Activated CD4-positive, alpha-beta memory T cell treated with anti-CD3 and anti-CD28 coated beads for 36 hours (primary cell): ENCODE measurements at places on chromosomes 16 and 17. TPM values are rescaled to one million over a fixed set of nuclear protein-coding genes. Genes with fewer than 3 reads are reported as not detected.

DNA sequence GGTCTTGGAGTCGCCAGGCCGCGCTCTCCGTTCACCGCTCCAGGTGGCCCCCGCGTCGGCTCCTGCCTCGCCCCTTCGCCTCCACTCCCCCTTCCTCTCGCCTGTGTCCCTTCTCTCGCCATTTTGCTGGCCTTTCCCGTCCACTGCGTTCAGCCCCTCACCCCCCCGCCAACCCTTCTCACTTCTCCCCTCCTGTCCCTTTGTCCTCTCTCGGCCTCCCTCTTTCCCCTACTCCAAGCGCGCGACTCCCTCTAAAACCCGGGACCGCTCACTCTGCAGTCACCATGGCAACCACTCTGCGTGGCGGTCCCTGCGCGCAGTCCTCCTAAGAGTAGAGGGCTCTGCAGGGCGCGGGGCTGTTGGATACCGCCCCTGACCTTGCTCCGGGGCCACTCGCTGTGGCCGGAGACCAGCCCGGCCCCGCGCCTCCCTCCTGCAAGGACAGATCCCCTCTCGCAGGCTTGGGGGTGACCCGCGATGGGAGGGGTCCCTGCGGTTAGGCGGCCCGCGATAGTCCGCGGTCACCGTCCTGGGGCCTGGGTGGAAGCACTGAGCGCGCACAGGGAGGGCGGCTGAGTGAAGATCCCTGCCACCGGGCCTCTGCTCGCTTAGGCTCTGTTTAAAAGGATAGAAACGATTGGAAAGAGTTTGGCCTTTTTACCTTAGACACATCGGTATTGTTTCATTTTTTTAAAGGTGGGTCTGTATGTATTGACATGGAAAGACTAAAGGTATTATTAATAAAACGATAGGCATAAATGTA lies 454 bp downstream of the CCDC40 start:
- DNase-seq, result peak; percentile 35
- peak overlapping the region; percentile 80 for H3K4me3 ChIP-seq
- H3K27me3 ChIP-seq, result peaks cover 7% of the 10 kb centered on the region
- no peaks in the 10 kb centered on the region for H3K36me3 ChIP-seq

- no peaks in the 10 kb centered on the region for H3K36me3 ChIP-seq
- DNase-seq, result no peak
- no peak overlapping the region for H3K4me3 ChIP-seq
- H3K4me1 ChIP-seq, result no peaks in the 10 kb centered on the region
- H3K27ac ChIP-seq, result no peak overlapping the region
- peaks cover 10% of the 10 kb centered on the region for H3K27me3 ChIP-seq
Observed at GRCh38 chr16:82344157-82344556, 174.1 kb upstream of the MPHOSPH6 start.

DNA sequence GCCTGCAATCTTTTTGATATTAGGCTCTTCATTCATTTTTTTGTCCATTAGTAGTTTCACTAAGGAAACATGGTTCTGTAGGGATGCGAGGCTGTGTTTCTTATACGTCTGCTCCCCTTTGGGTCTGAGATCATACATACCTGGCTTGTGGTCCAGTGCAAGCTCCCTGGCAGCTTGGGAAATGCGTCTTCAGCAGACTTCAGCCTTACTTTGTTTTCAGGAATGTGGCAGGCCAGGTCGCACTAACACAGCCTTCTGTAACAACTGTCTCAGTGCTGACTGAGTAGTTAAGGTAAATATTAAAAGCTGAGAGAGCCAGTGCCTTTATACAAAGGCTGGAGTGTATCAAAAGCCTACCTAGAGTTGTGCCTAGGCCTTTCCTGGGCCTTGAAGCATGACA lies 970.5 kb upstream of the EEF2KMT start:
- no peak overlapping the region for H3K27ac ChIP-seq
- H3K4me1 ChIP-seq, result no peaks in the 10 kb centered on the region
- no peaks in the 10 kb centered on the region for H3K27me3 ChIP-seq
- no peak overlapping the region for H3K4me3 ChIP-seq
- H3K36me3 ChIP-seq, result no peaks in the 10 kb centered on the region

GRCh38 chr17:63246344-63246743 lies 199.8 kb downstream of the CYB561 start:
- no peak overlapping the region for H3K4me3 ChIP-seq
- H3K4me1 ChIP-seq, result no peaks in the 10 kb centered on the region
- H3K27ac ChIP-seq, result no peak overlapping the region
- DNase-seq, result no peak

DNA sequence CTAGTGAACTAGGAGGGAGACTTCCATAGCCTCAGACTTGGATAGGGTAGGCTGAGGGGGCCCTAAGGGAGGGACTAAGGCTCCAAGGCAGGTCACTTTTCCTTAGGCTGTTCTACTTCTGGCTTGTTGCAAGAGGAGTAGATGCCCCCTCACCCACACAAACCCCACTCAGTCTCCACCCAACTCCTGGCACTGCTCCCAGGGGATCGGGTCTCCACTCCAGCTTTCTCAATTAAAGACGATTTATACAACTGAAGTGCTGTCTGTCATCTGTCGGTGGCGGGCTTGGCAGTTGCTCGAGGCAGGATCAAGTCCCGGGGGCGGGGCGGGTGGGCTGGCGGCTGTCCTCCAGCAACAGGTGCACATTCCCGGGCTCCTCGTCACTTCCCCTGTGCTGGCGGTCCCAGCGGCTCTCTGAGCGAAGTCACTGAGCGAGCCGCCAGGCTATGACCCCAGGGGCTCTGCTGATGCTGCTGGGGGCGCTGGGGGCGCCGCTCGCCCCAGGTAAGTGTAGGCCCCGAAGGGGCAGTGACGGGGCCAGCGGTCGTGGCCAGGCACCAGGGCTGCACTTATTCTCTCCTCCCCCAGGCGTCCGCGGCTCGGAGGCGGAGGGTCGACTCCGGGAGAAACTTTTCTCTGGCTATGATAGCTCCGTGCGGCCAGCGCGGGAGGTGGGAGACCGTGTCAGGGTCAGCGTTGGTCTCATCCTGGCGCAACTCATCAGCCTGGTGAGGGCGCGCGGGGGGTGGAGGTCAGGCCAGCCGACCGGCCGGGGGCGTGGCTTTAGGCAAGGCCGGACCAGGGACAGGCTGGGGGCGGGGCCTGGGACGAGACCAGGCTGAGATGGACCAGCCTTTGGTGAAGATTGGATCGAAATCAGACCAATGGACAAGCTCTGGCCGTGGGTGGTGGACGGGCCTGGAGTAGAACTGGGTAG lies at the start of gene CHRNB1:
CHRNB1 (plus strand) TSS at position 380 of the 937 bp plus-strand sequence; CDS start at position 447, 67 bp downstream.
- H3K27ac ChIP-seq, result no peak within 1 kb of the TSS
- DNase-seq, result peak; percentile 13
- H3K4me3 ChIP-seq, result peak within 1 kb of the TSS; percentile 53
- peaks cover 29% of the 10 kb centered on the region for H3K4me1 ChIP-seq
- H3K27me3 ChIP-seq, result peaks cover 51% of the 10 kb centered on the region

GRCh38 chr17:47316311-47316710 lies 7.4 kb upstream of the EFCAB13 start:
- no peaks in the 10 kb centered on the region for H3K27me3 ChIP-seq
- H3K4me3 ChIP-seq, result no peak overlapping the region

DNA sequence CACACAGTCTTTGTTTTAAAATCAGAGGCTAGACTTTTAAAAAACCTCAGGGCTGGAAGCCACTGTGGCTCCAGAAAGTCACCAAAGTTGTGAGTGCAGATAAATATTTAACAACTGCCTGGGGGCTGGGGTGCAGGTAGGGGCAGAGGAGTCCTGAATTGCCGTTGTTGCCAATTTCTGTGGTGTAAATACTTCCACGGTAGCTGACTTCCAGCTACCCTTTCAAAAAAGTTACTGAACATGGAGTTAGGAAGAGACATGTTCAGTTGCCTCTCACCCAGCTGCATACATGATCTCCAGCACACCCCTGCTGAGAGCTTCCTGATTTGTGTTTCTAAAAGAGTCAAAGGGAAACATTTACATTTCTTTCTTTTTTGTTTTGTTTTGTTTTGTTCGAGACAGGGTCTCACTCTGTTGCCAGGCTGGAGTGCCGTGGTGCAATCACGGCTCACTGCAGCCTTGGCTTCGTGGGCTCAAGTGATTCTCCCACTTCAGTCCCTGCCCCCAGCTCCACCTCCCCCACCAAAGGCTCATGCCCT lies 58.7 kb downstream of the PLXDC1 start:
- H3K4me1 ChIP-seq, result peaks cover 60% of the 10 kb centered on the region
- no peaks in the 10 kb centered on the region for H3K36me3 ChIP-seq
- peak; percentile 13 for DNase-seq
- no peaks in the 10 kb centered on the region for H3K27me3 ChIP-seq
- peak overlapping the region; percentile 38 for H3K4me3 ChIP-seq

SLFN14 gene
- total RNA-seq, result not detected

GRCh38 chr17:60577147-60577915 lies 22.7 kb upstream of the PPM1D start:
- peak overlapping the region; percentile 64 for H3K4me3 ChIP-seq
- no peaks in the 10 kb centered on the region for H3K36me3 ChIP-seq
- peaks cover 4% of the 10 kb centered on the region for H3K4me1 ChIP-seq

- peak overlapping the region; percentile 94 for H3K4me3 ChIP-seq
- no peaks in the 10 kb centered on the region for H3K27me3 ChIP-seq
- no peak for DNase-seq
- H3K36me3 ChIP-seq, result no peaks in the 10 kb centered on the region
Observed at GRCh38 chr17:17043461-17044271, 1.4 kb downstream of the MPRIP start.

GRCh38 chr17:13941781-13942180 lies 127.5 kb upstream of the COX10 start:
- H3K4me3 ChIP-seq, result no peak overlapping the region
- no peak overlapping the region for H3K27ac ChIP-seq
- H3K4me1 ChIP-seq, result no peaks in the 10 kb centered on the region
- no peaks in the 10 kb centered on the region for H3K27me3 ChIP-seq

KRT25 gene
- total RNA-seq, result not detected

LRRC37A gene
- 4.1 TPM for total RNA-seq

CD300H gene
- not detected for total RNA-seq

DNA sequence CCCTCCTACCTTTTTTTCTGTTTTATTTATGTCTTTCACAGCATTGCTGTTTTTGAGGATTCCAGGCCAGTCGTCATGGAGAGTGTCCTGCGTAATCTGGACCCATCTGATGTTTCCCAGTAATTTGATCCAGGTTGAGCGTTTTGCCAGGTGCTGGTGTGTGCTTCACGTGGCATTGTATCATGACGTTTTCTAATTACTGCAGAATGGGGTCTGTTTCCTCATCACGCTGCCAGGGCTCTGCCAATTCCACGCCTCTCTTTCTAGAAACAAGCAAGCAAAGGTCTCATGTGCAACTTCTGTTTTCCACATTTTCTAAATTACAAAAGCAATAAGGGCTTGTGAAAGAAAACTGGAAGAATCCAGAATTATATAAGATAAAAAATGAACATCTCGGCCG lies 28.3 kb upstream of the BHLHA9 start:
- no peak overlapping the region for H3K27ac ChIP-seq
- H3K4me3 ChIP-seq, result no peak overlapping the region
- no peaks in the 10 kb centered on the region for H3K36me3 ChIP-seq
- no peak for DNase-seq
- peaks cover 16% of the 10 kb centered on the region for H3K27me3 ChIP-seq

GRCh38 chr16:67884-68789 lies 4.3 kb downstream of the RHBDF1 start:
- H3K4me3 ChIP-seq, result no peak overlapping the region
- H3K36me3 ChIP-seq, result no peaks in the 10 kb centered on the region
- H3K27ac ChIP-seq, result no peak overlapping the region
- DNase-seq, result no peak

C1QBP gene
- total RNA-seq, result 342 TPM

TERB1 gene
- total RNA-seq, result not detected

PABPN1L gene
- not detected for total RNA-seq

GRCh38 chr17:55162556-55162946 lies 102.2 kb upstream of the HLF start:
- H3K27ac ChIP-seq, result no peak overlapping the region
- no peaks in the 10 kb centered on the region for H3K36me3 ChIP-seq
- no peak for DNase-seq
- H3K27me3 ChIP-seq, result no peaks in the 10 kb centered on the region
- H3K4me3 ChIP-seq, result no peak overlapping the region

DNA sequence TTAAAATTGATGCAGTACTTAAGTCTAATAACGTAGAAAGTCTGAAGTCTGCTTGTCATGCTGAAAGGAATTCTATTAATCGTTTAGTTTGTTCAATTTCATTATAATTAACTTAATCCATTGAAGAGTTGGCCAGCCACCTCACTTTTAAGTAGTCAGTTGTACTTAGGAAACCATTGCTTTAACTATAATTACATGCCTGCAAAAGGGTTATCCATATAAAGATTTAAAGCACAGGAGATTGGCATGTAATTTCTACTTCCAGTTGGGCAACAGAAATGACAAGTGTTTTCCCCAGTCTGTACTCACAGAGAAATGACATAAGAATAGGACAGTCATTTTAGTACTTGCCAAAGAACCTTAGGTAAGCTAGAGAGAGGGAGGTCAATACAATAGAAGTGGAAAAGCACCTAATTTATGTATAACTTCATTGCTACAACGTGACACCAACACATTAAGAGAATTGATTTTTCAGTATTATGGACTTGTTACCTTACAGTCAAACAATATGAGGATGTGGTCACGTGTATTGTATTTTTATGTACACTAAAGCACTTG lies 3.7 kb upstream of the USP32 start:
- no peak overlapping the region for H3K4me3 ChIP-seq
- H3K36me3 ChIP-seq, result no peaks in the 10 kb centered on the region
- peaks cover 28% of the 10 kb centered on the region for H3K4me1 ChIP-seq
- no peak for DNase-seq
- no peak overlapping the region for H3K27ac ChIP-seq
- H3K27me3 ChIP-seq, result no peaks in the 10 kb centered on the region

GRCh38 chr17:601926-602303 lies 112.7 kb downstream of the VPS53 start:
- no peaks in the 10 kb centered on the region for H3K27me3 ChIP-seq
- DNase-seq, result no peak
- peaks cover 19% of the 10 kb centered on the region for H3K36me3 ChIP-seq

GRCh38 chr16:5845046-5845445 lies 747.5 kb upstream of the EEF2KMT start:
- H3K4me3 ChIP-seq, result no peak overlapping the region
- H3K27me3 ChIP-seq, result no peaks in the 10 kb centered on the region
- H3K27ac ChIP-seq, result no peak overlapping the region
- no peaks in the 10 kb centered on the region for H3K36me3 ChIP-seq
- H3K4me1 ChIP-seq, result no peaks in the 10 kb centered on the region
- no peak for DNase-seq

- no peaks in the 10 kb centered on the region for H3K4me1 ChIP-seq
- peaks cover 23% of the 10 kb centered on the region for H3K27me3 ChIP-seq
- no peak overlapping the region for H3K4me3 ChIP-seq
- no peak for DNase-seq
- no peaks in the 10 kb centered on the region for H3K36me3 ChIP-seq
- no peak overlapping the region for H3K27ac ChIP-seq
Observed at GRCh38 chr17:16954521-16954920, 17.4 kb downstream of the TNFRSF13B start.

DNA sequence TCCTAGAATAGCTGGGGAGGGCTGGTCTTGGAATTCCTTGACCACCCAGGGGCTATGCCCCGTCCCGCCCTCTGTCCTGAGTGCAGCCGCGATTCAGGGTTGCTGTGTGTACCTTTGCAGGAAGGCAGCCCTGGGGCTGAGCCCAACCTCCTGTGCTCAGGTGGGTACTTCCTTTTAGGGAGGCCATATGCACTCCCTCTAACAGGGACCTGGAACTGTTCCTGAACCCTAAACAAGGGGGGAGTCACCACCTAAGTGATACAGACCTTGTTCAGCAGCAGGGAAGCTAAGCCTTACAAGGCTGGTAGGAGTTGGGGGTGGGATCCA lies 24.6 kb downstream of the LLGL2 start:
- no peak overlapping the region for H3K4me3 ChIP-seq
- no peak for DNase-seq
- no peaks in the 10 kb centered on the region for H3K27me3 ChIP-seq

UTS2R gene
- not detected for total RNA-seq
